T-helper 2 cell treated with Interferon-gamma antibody and Interleukin-4, amounts not matched to agents 5 μg/mL and 100 μg/mL, for 36 hours (primary cell): ENCODE measurements at places on chromosomes 16 and 17.

- H3K27ac ChIP-seq: peak overlapping the region; percentile 98
- peaks cover 27% of the 10 kb centered on the region for H3K4me1 ChIP-seq
- no peak for DNase-seq
- peaks cover 32% of the 10 kb centered on the region for H3K36me3 ChIP-seq
Measured at GRCh38 chr17:19978209-19978802, 678 bp upstream of the AKAP10 start.

- H3K36me3 ChIP-seq: no peaks in the 10 kb centered on the region
- peak overlapping the region; percentile 47 for H3K4me3 ChIP-seq
- no peak overlapping the region for H3K27ac ChIP-seq
- DNase-seq: peak; percentile 79
- H3K4me1 ChIP-seq: peaks cover 27% of the 10 kb centered on the region
Measured at GRCh38 chr17:74454197-74455024, 12.0 kb upstream of the CD300A start.

- no peak overlapping the region for H3K4me3 ChIP-seq
- no peak overlapping the region for H3K27ac ChIP-seq
- no peaks in the 10 kb centered on the region for H3K27me3 ChIP-seq
- H3K36me3 ChIP-seq: no peaks in the 10 kb centered on the region
Measured at GRCh38 chr16:72751076-72751475, 296.9 kb downstream of the ZFHX3 start.

- H3K4me3 ChIP-seq: no peak overlapping the region
- H3K27ac ChIP-seq: no peak overlapping the region
Measured at GRCh38 chr16:85018529-85019236, 7.3 kb upstream of the ZDHHC7 start.

DNA sequence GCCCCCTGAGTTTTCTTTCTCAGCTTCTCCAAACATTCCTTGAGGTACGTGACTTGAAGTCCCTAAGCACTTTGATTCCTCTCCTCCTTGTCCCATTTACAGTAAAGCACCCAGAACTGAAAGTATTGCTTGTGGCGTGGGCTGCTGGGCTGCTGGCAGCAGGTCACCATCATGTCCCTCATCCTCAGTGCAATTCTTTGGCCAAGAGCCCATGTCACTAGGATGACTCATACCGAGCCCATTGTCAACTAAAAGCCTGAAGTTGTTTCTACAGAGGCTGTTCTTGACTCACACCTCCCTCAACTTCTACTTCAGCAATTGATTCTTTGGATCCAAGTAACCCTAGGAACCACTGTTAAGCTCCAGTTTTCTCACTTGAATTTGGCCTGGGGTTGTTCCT is 54.3 kb downstream of the KPNA2 start:
- H3K36me3 ChIP-seq: no peaks in the 10 kb centered on the region
- peak overlapping the region; percentile 39 for H3K27ac ChIP-seq
- H3K4me3 ChIP-seq: no peak overlapping the region
- no peaks in the 10 kb centered on the region for H3K27me3 ChIP-seq
- DNase-seq: peak; percentile 35

- no peaks in the 10 kb centered on the region for H3K4me1 ChIP-seq
- H3K36me3 ChIP-seq: no peaks in the 10 kb centered on the region
- H3K27ac ChIP-seq: no peak overlapping the region
- no peak overlapping the region for H3K4me3 ChIP-seq
- no peaks in the 10 kb centered on the region for H3K27me3 ChIP-seq
- no peak for DNase-seq
Measured at GRCh38 chr17:61385577-61386236, 13.9 kb upstream of the TBX2 start.

DNA sequence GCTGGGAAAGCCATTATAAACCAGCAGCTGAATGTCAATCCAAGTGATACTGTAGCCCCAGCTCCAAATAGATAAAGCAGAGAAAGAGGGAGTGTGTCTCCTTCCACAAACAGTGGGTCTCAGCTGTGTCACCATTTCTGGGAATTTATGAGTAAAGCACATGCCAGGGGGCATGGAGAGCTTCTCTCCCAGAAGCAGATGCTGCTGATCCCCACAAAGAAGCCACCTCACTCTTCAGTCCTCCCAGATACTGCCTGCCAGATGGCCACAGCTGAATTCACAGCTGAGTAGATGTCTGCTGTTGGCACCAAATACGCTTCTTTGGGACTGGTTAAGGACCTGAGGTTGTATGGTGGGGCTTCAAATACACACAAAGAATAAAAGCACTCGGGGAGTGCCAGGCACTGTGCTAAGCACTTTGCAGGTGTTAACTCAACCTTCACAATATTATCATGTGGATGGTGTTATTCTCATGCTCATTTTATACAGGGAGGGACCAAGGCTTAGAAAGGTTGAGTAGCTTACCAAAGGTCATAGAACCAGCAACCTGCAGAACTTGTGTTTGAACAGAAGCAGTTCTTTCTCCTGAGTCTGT is 298.3 kb downstream of the CDH11 start:
- no peaks in the 10 kb centered on the region for H3K36me3 ChIP-seq
- no peak overlapping the region for H3K27ac ChIP-seq
- no peak for DNase-seq
- H3K4me1 ChIP-seq: no peaks in the 10 kb centered on the region
- no peak overlapping the region for H3K4me3 ChIP-seq

- no peaks in the 10 kb centered on the region for H3K4me1 ChIP-seq
- H3K27me3 ChIP-seq: no peaks in the 10 kb centered on the region
- H3K36me3 ChIP-seq: no peaks in the 10 kb centered on the region
- no peak overlapping the region for H3K27ac ChIP-seq
Measured at GRCh38 chr16:19196871-19197270, 28.8 kb downstream of the SYT17 start.

GRCh38 chr17:74759243-74759801 is 10.9 kb downstream of the NHERF1 start:
- DNase-seq: peak; percentile 52
- H3K4me1 ChIP-seq: peaks cover 51% of the 10 kb centered on the region
- H3K36me3 ChIP-seq: peaks cover 16% of the 10 kb centered on the region
- peak overlapping the region; percentile 61 for H3K27ac ChIP-seq
- H3K4me3 ChIP-seq: peak overlapping the region; percentile 74

DNA sequence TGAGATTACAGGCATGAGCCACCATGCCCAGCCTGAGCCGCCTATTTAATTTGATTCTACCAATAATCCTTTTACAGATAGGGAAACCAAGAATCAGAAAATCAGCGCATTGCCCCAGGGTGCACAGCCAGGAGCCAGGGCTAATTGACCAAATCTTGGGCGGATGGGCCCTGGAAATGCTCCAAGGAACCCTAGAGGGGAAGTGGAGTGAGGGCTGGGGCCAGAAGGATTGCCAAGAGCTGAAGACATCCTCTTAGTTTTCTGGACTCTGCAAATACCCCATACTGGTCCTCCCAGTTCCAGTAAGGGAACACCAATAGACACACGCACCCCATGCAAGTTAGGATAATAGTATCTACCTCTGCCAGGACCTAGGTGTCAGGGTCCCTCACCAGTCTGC is 3.8 kb downstream of the FHOD1 start:
- peaks cover 11% of the 10 kb centered on the region for H3K36me3 ChIP-seq
- no peak for DNase-seq

GRCh38 chr16:2883458-2883908 is 468 bp downstream of the FLYWCH2 start:
- H3K4me1 ChIP-seq: peaks cover 12% of the 10 kb centered on the region
- H3K27me3 ChIP-seq: no peaks in the 10 kb centered on the region
- DNase-seq: no peak
- peak overlapping the region; percentile 84 for H3K27ac ChIP-seq
- peak overlapping the region; percentile 93 for H3K4me3 ChIP-seq
- peaks cover 3% of the 10 kb centered on the region for H3K36me3 ChIP-seq

- H3K4me3 ChIP-seq: no peak overlapping the region
- H3K4me1 ChIP-seq: no peaks in the 10 kb centered on the region
- H3K36me3 ChIP-seq: no peaks in the 10 kb centered on the region
- H3K27me3 ChIP-seq: no peaks in the 10 kb centered on the region
- no peak overlapping the region for H3K27ac ChIP-seq
Measured at GRCh38 chr16:19994466-19995170, 79.1 kb downstream of the GPR139 start.

DNA sequence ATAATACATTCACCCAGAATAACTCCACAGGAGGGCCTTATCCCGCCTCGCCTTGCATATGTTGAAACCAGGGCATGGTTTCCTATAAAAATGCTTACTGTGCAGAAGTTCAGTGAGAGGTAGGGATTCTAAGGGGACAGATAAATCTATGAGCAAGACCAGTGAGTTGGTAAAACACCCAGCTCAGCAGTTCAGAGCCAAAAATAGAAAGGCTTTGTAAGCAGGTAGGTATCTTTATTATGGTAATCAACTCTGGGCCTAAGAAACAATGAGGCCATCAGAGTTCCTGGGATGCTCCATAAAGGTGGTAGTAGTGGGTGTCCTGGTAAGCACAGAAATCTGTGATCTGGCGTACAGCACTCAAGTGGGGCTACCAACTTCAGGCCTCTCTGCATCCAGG is 549.4 kb upstream of the CDH5 start:
- no peak for DNase-seq
- no peak overlapping the region for H3K27ac ChIP-seq
- no peaks in the 10 kb centered on the region for H3K36me3 ChIP-seq

DNA sequence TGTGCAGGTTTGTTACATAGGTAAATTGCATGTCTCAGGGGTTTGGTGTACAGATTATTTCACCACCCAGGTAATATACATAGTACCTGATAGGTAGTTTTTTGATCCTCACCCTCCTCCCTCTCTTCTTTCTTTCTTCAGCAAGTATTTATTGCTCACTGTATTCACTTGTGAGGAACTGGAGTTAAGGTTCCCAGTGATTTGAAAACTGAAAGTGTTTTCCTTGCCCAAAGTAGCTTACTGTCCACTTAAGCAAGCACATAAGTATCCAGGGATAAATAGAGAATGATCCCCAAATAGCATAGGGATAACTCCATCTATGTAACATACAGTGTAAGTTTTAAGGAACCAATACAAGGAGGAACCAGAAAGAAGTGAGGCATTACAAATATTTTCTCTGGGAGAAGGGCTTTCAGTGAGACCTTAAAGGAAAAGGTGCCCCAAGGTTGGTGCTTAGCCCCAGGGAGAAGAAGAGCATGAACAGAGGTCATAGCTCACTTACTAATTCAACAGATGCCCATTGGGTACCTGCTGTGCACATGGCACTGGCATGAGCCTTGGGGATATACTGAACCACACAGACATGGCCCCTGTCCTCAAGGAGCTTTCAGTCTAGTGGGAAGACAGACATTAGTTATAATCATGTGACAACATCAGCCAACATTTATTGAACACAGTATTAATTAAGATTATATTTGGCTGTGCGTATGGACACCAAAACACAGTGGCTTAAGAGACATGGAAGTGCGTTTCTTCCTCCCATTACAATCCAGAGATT is 17.0 kb downstream of the MYL4 start:
- H3K27me3 ChIP-seq: peaks cover 13% of the 10 kb centered on the region
- H3K36me3 ChIP-seq: no peaks in the 10 kb centered on the region
- no peak overlapping the region for H3K27ac ChIP-seq

- DNase-seq: no peak
- H3K27ac ChIP-seq: no peak overlapping the region
- H3K4me1 ChIP-seq: no peaks in the 10 kb centered on the region
- H3K36me3 ChIP-seq: no peaks in the 10 kb centered on the region
- peaks cover 22% of the 10 kb centered on the region for H3K27me3 ChIP-seq
Measured at GRCh38 chr16:27097800-27098230, 31.1 kb downstream of the C16orf82 start.

DNA sequence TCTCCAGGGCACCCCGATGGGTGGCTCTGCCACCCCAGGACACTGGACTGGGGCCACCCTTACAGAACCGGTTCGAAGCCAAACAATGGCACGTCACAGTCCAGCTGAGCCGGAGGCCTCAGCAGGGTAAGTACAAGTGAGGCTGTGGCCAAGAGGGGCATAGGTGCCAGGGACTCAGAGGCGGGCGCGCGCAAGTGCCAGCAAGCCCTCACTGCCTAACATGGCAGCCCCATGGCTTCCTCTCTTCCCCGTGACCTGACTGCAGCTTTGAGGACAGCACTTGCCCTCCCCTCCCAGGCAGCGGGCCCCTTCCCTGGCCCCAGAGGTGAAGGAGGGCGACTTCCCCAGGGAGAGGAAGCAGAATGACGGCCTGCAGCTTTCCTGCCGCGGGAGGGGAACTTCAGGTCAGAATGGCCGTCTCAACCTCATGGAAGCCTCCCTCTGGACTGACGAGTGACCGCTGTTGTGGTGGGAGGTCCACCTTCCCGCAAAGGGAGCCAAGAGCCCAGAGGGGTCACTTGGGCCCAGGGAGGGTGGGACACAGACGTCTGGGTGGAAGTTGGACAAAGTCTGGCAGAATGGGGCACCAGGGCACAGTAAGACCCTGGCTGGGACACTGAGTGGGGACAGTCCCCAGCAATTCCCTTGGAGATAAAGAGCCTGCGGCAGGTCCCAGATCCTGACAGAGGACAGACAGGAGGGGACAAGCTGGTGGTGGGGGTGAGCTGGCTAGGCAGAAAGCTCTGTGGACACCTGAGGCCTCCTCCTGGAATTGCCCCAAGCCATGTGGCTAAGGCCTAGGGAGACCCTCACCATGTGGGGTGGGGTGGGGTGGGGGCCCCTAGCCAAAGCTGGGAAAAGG is 52.1 kb upstream of the TOB1 start:
- peak overlapping the region; percentile 21 for H3K4me3 ChIP-seq
- H3K36me3 ChIP-seq: no peaks in the 10 kb centered on the region
- H3K27me3 ChIP-seq: no peaks in the 10 kb centered on the region
- peaks cover 22% of the 10 kb centered on the region for H3K4me1 ChIP-seq

DNA sequence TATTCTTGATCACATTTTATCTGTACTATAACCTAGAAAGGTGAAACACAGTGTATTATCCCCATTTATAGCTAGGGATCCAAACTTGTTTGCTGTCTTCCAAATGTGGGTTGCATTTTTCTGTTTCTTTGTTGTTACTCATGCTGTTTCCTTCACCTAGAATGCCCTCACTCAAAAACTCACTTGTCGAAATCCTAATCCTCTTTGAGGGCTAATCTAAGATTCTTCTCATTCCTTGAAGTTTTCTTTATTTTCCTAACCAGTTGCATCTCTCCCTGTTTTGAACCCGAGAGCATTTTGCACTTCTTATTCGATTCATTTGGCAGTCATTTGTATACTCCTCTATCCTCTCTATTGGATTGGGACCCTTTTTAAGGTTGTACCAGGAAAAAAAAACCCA is 9.6 kb downstream of the CALCOCO2 start:
- H3K27ac ChIP-seq: no peak overlapping the region
- H3K4me3 ChIP-seq: peak overlapping the region; percentile 77
- no peak for DNase-seq

GRCh38 chr16:194516-194915 is 14.3 kb downstream of the HBQ1 start:
- no peaks in the 10 kb centered on the region for H3K4me1 ChIP-seq
- DNase-seq: no peak
- H3K27ac ChIP-seq: no peak overlapping the region
- no peak overlapping the region for H3K4me3 ChIP-seq
